Activated T-cell treated with anti-CD3 and anti-CD28 coated beads for 4 hours (primary cell): ENCODE measurements at places on chromosomes 2 and 18.

- no peak for DNase-seq
These were observed 258.3 kb downstream of the SETBP1 start for GRCh38 chr18:44938720-44939665.

DNA sequence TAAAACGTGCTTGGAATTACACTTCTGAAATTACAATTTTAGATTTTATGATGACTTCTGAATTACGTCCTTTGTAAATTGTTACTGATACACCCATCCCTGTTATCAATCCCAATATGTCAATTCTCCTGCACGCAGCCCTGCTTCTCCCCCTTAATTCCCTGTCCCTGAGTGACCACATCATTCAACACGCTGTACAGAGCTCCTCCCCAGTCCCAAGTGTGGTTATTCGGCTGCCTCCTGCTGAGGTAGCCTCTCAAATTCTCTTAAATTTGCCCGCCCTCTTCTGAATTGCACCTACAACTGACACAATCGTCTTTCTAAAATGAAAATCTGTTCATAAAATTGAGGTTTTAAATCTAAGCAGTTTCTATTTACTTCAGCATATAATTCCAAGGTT is 10.1 kb downstream of the SERPINB8 start:
- no peak for DNase-seq

- DNase-seq = no peak
These were observed 84.2 kb upstream of the FAM136A start for GRCh38 chr2:70385966-70386595.

GRCh38 chr2:58032016-58032763 is 14.4 kb upstream of the VRK2 start:
- no peak for DNase-seq

GRCh38 chr18:22865354-22866116 is 67.6 kb upstream of the RBBP8 start:
- no peak for DNase-seq

DNA sequence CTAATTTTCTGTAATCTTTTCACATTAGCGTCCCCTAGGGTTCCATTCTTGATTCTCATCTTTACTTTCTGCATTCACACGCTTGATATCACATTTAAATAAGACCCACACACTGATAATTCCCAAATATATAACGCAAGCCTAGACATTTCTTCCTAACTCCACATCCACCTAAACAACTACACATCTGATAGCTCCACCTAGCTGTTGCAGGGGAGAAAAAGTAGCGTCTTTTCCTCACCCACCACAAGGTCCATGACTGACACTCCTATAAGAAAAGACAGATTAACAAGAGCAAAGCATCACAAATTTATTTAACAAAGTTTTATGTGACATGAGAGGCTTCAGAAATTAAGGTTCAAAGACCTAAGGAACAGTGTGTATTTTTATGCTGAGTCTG is 862.2 kb upstream of the DDX18 start:
- no peak for DNase-seq

DNA sequence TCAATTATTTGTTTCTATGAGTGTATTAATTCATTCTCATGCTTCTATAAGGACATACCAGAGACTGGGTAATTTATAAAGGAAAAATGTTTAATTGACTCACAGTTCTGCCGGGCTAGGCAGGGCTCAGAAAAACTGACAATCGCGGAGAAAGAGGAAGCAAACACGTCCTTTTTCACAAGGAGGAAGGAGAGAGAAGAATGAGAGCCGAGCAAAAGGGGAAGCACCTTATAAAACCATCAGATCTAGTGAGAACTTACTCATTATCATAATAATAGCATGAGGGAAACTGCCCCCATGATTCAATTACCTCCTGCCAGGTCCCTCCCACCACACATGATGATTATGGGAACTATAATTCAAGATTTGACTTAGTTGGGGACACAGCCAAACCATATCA is 294.0 kb downstream of the DSC3 start:
- DNase-seq = no peak

- DNase-seq = no peak
These were observed 74.7 kb upstream of the ETAA1 start for GRCh38 chr2:67322353-67323001.

GRCh38 chr18:12315911-12316310 is 7.9 kb downstream of the TUBB6 start:
- no peak for DNase-seq

DNA sequence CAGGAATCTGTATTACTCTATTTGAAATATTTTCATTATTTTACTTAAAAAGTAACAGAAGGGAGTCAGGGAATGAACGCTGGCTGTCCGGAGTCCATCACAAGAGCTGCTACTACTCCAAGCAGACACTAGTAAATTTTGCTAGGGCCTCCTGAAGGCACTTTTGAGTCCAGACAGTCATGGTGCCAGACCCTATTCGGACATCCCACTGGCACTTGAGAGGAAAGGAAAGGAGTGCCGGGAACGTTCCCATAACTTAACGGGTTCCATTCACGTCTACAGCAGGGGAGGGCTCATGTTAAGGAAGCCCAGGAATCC is 563 bp upstream of the GMCL1 start:
- no peak for DNase-seq

GRCh38 chr2:42693013-42693615 is 70.8 kb downstream of the OXER1 start:
- no peak for DNase-seq

DNA sequence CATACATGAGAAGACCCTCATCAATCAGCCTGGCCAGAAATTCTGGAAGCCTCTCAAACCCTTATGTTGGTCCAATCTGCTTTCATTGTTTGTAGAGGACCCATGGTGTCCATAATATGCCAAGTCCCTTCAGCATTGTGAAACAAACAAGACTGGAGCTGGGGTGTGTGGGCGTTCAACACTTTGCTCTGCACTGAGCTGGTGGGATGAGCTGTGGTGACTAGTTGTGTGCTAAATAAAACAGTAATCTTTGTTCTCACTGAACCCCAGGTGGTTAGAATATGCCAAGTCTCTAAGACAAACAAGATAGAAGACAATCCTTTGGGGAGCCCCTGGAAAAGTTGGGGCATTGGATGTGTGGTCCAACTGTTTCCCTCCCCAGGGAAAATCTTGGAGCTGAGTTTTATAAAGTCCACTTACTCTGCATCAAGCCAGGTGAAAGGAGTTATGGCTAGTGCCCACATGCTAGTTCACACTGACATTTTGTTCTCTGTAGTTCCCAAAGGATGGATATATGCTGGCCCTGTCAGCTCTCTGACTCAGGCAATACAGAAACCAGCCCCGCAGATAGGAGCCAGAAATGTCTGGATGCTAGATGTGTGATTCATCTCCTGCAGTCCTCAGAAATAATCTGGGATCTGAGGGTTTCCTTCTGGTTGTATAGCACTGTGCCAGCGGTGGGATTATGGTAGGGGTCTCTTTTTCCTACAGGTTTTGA is 260.2 kb downstream of the TMX3 start:
- no peak for DNase-seq

- DNase-seq = no peak
These were observed 83.7 kb downstream of the MTA3 start for GRCh38 chr2:42652086-42652485.

DNA sequence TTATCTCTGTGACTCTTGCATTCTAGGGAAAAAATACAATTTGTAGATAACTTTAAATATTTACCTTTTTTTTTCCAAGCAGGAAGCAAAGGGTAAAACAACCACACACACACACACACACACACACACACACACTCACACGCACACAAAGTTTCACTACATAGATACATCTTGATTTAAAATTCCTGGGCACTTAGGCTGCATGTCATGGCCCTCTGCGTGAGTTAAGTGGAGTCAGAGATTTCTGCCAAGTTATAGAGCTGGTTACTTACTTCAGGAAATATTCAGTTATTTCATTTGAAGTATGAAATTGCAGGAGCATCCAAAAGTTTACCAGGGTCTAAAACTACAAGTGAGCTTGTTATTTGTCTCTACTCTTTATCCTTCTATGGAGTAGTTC is 612.0 kb downstream of the IRS1 start:
- no peak for DNase-seq

- peak; percentile 34 for DNase-seq
These were observed 7.6 kb downstream of the ITGA6 start for GRCh38 chr2:172434821-172435605.

DNA sequence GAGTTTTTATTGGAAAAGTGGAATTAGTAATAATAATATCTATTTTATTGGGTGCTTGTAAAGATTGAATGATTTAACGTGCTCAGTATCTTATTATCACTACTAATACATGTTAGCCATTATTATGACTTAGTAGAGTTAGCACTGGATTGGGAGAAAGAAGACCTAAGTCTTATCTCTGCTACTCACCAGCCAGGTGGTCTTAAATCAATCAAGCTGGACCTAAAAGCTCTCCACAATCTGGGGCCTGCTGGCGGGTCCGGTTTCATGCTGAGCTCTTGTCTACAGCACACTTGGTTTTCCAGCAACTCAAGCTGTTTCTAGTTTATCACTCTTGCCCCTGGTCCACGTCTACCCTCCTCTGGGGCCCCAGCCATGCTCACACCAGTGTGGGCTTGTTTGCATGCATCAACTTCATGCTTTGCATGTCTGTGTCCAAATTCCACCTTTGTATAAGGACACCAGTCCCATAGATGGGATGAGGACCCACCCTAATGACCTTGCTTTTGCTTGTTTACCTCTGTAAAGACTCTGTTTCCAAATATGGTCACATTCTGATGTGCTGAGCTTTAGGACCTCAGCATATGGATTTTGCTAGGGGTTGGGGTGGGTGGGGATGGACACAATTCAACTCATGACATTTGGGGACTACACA is 363.1 kb downstream of the LPIN1 start:
- no peak for DNase-seq

GRCh38 chr18:44636241-44636640 is 44.4 kb upstream of the SETBP1 start:
- DNase-seq = no peak

DNA sequence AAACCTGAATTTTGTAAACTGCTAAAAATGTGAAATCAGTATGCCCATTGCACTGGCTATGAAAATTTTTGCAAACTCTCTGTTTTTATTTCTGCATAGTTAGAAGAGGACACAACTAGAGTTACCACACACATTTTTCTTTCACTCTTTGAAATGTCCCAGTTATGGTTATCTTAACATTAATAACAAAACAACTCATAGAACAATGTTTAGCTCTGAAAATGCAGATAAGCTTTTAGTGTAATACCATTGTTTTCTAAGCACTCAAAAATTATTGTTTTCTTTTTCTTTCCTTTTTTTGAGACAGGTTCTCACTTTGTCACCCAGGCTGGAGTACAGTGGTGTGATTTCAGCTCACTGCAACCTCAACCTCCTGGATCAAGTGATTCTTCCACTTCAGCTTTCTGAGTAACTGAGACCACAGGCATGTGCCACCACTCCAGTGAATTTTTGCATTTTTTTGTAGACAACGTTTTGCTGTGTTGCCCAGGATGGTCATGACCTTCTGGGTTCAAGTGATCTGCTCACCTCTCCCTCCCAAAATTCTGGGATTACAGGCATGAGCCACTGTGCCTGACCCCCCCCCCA is 1204.5 kb upstream of the ZEB2 start:
- no peak for DNase-seq

DNA sequence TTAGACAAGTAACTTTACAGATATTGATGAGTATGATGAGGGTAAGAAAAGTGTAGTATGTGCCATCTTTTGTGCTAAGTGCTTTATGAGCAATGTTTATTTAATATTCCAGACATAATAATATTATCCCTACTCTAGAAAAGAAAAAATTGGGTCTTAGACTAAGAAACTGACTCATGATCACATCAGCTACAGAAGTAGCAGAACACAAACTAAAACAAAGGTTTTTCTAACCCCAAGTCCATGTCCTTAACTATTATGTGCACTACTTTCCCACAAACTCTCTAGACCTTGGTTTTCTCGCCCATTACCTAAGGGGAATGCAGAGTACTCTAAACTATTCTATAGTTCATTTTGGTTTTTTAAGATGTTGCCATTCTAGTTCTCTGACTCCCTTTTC is 64.5 kb downstream of the BAZ2B start:
- DNase-seq = no peak

- DNase-seq = no peak
These were observed 46.2 kb upstream of the CCDC141 start for GRCh38 chr2:179096090-179096489.

DNA sequence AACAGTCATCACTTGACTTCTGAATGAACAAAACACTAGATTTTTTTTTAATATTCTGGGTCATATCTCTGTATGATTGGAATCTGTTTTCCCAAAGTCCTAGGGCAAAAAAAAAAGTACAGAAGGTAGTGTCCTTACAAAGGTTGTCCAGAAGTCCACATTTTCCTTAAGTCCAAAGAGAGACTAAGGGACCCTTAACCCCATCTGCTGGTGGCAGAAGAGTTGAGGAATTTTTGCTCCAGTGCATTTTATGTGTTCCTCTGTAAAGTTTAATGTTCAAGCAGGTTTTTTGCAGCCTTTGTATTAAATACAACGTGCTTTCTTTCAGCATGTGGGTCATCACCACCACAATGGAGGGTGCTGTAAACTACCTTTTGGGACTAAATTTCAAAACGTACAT is 215.9 kb downstream of the SP3 start:
- DNase-seq = no peak

- no peak for DNase-seq
These were observed 61.6 kb upstream of the PARD3B start for GRCh38 chr2:204483608-204484081.

DNA sequence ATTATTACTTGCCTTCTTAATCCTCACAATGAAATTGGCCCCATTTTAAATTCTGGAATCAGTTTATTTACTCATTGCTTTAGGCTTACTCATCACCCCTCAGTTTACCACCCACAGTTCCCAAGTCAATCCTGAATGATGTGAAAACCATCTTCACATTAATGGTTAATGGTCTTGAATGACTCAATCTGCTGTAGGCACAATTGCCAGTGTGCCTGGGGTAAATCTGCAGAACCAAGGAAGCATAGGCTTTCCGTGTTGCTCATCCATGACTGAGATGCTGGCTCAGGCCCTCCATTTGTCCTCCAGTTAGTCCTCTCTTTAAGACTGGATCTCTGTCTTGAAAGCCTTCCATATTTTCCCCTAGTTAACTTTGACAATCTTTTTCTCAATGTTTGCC is 164.5 kb downstream of the PMAIP1 start:
- DNase-seq = no peak

DNA sequence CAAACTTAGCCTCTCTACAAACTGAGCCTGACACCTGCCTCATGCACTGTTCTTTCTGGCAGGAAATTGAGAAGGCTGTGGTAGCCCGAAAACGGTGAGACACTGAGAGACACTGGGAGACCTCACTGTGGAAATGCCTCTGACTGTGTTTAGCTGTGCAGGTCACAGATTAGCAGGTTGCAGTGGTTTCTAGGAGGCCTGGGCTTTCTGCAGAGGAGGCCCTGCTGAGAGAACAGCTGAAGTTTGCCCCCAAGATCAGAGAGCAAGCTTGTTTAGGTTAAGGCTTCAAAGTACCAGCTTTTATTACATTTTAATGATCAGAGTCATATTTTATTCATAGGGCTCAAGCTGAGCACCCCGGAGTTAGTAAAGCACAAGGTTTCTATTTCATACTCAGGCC is 68.7 kb upstream of the LYPD6 start:
- no peak for DNase-seq

DNA sequence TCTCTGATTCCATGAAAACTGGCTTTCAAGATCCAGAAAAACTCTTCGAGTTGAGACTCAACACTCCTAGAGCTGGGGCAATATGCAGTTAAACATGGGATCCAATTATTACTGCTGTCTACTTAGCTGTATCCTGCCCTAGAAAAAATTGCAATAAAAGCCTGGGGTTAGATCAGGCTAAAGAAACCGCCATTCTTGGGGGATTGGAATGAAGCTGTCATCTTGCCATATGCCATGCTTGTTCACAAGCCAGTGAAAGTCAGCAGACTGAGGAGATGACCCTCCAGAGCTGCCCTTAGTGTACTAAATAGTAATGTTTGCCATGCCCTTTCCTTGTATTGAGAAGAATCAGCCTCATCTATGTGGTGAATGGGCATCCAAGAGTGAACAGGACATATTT is 30.9 kb upstream of the CYP26B1 start:
- no peak for DNase-seq
